ENCODE measurements at places on chromosomes 4 and X.

DNA sequence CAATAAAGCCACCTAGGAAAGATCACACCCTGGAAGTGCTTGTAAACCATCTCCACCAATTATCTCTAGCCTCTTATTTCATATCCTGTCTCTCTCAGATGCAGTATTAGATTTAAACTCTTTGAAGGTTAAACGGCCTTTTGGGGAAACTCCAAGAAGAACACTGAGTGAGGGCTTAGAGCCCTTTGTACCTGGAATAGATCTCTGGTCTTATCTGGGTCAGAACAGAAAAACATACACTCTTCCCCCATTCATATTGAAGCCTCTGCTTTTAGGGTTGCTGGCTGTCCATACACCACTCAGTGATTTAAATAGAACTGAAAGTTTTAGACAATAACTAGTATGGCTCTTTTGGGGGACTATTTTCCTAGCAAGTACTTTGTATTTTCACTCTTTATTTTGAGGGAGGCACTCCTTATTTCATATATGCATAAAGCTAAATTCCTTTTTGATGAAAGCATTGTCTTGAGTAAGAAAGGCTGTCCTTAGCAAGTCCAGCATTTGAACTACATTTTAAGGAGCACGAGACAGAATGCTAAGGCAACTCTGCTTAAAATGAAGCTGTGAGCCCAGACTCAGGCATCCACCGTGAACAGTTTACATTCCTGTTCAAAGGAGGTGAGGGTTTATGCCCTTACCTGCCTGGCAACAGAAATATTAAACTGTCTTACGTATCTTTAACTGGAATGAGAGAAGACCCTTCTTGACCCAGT, 17.4 kb downstream of the YY2 start:
- no peak for DNase-seq

DNA sequence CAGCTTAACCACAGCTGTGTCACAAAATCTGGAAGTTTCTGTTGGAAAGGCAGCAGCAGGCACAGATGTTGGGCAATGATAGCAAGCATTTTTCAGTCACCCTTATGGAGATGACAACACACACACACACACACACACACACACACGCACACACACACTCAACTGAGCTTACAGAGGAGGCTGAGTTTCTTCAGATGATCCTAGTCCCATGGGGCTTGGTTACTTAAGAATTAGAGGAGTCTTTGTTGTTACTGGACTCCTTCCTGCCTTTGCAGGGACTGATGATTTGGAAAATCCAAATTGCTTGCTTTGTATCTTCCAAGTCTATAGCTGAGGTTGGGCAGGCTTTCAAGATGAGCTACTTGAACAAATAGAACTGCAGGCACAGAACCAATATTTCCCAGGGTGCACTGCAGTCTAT, 740.1 kb upstream of the PITX2 start:
- DNase-seq = peak; percentile 83

- DNase-seq = no peak
These were observed 1.1 kb downstream of the PHOX2B start for GRCh38 chr4:41747230-41748055.

DNA sequence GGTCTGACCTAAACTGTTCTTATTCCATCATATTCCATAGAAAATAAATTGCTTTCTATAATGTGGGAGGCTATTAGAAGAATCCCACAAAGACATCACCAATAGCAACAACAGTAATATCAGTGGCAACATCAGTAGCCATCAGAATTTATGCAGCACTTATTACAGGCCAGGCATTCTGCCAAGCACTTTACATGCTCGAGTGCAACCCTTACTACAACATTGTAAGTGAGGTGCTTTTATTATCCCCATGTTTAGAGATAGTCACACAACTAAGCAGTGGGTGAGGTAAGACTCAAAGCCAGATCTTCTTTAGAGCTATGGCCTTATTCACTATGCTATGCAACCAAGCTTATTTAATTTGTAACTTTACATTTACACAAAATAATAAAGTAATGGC, 317.1 kb upstream of the BMP3 start:
- no peak for DNase-seq

- DNase-seq = no peak
These were observed 242.1 kb downstream of the CPE start for GRCh38 chr4:165620913-165621312.

DNA sequence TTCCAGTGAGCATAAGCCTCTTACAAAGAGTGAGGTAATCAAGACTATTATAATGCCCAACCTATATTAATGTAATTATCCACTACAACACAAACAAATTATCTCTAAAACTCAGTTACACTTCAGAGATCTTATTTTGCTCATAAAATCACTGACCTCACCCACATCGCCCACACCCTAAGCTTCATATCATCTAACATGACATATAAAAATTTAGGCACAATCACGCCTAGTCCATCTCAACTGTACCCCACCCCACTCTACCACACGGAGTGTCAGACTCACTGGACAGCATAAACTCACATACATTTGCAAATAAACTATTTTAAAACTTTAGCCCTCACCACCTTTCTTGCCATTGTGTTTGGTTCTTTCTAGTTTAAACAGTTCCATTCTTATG, 252.4 kb downstream of the PCDH7 start:
- no peak for DNase-seq

GRCh38 chr4:10403633-10404445, 53.4 kb downstream of the ZNF518B start:
- peak; percentile 6 for DNase-seq

- DNase-seq = no peak
These were observed 1222.9 kb upstream of the PRKX start for GRCh38 chrX:4936315-4936714.

DNA sequence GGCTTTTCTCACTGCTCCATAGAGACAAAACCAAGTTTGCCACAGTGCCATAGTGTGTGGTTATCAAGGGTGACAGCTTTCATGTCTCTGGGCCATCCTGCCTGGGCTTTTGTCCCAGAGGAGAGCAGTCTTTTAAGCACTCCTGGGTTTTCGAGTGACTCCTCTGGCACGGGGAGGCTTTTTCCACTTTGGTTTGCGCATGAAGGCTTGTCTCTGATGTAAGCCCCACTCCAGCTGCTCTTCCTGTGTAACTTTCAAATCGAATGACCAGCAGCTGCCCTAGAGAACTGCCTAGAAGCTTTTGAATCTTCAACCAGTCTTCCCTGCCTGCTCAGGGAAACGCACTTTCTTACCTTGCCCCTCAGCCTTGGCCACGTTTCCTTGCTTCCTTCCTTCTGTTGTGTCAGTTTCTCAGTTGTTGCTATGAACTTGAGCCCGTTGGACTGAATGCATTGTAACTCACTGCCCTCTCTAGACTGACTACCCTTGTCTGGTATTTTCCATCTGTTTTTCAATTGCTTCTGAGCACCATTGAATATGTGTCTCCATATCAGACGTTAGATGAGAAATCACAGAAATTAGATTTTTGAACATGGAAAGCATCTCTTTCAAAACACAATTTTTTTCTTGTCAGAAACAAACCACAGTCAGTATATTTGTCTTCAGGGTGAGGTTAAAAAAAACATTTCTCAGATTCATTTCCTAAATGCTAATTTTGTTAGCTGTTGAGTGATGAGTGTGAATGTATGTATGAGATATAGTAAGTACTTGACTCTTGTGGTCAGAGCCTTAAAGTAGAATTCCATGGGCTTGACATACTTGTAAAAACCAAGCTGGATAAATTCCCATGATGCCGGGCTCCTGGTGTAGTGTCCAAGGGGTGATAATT, 45.3 kb downstream of the SLC9A6 start:
- DNase-seq = peak; percentile 82

- no peak for DNase-seq
These were observed 17.0 kb downstream of the SNCA start for GRCh38 chr4:89820010-89820409.

DNA sequence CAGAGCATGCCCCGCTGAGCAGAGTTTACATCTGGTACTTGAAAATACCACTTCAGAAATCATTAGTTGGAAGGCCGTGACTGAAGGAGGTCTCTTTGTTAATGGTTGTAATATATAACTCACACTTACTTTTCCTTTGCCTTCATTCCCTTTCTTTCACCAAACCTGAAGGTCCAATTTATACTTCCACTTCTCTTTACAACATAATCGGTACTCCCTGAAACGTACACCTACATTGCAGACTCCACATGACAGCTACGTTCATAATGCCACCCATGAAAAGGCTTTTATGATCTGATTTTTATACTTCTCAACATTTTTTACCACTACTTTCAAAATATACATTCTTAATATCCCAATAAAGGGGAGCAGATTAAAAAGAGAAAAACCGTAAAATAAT, 298.7 kb downstream of the C4orf33 start:
- no peak for DNase-seq

DNA sequence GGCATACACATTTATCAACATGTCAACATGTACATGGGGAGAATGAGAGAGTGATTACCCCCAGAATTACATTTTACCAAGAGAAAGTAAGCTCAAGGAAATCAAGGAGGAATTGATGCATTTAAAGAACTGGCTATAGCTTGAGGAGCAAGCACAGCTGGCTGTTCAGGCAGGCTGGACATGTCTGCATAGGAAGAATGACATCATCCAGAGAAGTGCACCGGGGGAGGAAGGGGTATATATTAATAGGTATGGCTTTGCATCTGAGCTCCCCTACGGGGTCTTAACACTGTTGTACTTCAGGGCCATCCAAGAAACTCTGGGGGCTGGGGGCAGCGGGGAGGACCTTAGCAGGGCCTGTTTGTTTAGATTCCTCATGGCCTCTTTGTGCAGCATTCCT, 222.4 kb upstream of the VCX start:
- DNase-seq = no peak

Measured in fibroblast of skin of left quadriceps (primary cell).